CD4-positive, alpha-beta T cell treated with Interleukin-6 at 100 ng/mL for 8 hours (primary cell): ENCODE measurements at places on chromosomes 5 and 9.

DNA sequence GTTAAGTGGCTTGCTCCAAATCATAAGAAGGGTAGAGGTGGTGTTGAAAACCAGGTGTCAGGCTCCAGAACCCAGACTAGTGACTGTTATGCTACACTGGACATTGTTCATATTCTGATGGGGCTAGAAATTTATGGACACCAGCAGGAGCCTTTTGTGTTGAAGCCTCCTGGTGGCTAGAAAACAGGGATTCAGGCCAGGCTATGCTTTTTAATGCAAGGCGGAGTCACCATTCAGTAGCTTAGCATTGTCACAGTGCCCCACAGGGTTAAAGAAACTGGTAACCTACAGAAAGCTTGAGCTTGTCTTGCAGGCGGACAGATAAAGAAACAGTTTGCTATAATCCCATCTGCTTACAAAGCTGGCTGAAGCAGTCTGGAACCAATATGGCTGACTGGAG is 23.0 kb upstream of the GOLM1 start:
- DNase-seq = no peak

- no peak for DNase-seq
Measured at GRCh38 chr9:117643288-117643654, 60.9 kb upstream of the TLR4 start.

DNA sequence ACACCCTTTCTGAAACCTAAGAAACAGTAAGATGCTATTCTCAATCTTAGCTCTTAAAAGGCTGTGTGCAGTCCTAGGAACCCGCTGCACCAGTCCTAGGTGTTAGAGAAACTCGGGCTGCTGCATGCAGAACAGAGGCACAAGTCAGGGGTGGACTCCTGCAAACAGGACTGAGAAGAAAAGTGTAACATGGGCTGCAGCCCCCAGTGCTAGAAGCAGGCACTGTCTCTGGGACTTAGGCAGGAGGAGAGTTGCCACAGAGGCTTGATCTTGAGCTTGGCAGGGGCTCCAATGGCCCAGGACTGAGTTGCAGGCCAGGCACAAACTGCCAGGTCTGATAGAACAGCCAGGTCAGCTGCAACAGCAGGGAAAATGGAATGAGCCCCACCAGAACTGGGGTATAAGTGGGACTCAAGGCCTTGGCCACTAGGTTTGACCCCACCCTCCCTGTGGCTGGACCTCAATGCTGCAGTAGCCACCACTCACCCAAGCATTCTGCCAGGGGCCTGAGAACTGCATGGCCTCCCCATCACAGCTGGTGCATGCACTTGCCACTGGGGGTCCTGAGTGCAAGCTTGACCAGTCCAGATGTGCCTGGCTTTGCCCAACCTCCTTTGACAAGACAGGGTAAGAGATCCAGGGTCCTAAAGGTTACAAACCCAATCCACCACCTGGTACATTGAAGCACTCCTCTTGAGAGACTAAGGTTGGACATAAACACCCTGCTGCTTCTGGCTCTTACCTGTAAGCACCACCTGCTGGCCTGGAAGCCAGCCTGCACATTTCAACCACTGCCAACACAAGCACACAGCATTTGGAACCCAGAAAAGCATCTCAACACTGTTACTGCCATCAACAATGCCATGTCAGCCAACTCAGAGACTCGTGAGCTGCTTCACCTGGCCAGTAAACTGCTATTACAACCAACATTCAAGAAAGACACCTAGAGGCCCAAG is 103.3 kb downstream of the FBXL17 start:
- DNase-seq = no peak

GRCh38 chr9:92647671-92648473 is 22.1 kb downstream of the IPPK start:
- DNase-seq = no peak

DNA sequence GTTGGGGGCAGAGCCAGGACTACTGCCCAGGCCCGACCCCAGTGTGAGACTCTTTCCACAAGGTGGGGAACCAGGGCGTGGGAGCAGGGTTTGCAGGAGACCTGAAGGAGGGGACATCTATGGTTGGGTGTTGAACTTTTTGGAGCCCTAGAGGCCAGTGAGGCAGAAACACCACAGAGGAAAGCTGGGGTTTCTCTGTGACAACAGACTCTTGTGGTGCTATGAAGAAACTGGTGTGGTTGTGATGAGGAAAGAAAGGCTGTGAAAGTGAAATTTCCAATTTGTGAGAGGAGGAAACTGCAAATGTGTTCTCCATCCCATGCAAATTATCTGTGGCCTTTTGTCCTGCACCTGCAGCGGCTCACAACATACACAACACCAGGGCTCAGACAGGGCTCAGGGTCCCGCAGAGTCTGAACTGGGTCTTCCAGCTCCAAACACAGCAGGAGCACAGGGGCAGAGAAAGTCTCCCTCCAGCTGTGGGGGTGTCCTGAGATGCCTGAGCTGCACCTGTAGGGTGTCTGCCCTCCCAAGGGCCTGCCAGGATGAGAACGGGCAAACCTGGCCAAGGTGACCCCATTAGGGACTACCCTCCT is 51.4 kb upstream of the GRHPR start:
- no peak for DNase-seq

GRCh38 chr5:132063090-132063911 is 2.8 kb downstream of the IL3 start:
- DNase-seq = peak; percentile 74

- DNase-seq = no peak
Measured at GRCh38 chr5:130231786-130232185, 327.5 kb downstream of the CHSY3 start.

DNA sequence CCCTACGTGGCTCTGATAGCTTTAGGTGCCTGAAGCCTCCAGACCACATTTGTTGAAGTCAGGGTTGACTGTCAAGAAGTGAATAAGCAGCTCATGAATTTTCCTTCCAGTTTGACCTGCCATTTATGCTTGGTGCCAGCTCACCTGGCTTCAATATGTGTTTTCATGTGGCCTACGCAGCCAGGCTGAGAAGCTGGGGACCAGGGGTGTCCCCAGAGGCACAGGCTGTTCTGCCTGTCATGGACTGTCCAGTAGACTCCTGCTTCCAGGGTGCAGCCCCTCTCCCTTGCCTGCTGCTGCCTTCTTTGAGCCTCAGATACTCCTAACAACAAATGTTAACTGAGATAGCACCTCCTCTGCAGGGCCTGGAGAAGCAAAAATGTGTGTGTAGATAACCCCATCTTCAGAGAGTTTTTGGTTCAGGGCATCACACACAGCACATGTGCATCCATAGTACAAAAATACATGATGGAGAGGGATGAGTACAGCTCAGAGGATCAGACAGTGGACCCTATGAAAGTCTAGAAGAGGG is 5.8 kb downstream of the TNFAIP8 start:
- DNase-seq = no peak

DNA sequence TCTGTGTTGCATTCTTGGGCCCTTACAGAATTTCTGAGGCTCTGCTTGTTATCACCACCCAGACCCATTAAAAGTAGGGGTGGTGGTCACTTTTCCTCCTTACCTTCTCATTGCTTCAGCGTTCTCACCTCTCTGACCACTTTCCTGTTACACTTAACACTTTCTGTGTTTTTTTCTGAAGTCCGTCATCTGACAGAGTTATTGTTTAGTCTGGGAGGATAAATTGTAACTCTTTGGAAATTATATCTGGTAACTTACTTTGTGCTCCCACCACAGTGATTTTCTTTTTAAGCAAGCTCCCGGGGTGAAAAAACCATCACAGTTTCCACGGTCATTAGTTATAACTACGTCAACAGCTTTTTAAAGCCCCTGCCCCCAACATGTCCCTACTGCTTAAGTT is 211.2 kb upstream of the OTULINL start:
- no peak for DNase-seq

GRCh38 chr5:3590967-3591900 is 4.4 kb upstream of the IRX1 start:
- no peak for DNase-seq

GRCh38 chr5:177098470-177099141 is 11.9 kb downstream of the FGFR4 start:
- DNase-seq = no peak

GRCh38 chr9:130949188-130950038 is 10.4 kb upstream of the FIBCD1 start:
- no peak for DNase-seq

DNA sequence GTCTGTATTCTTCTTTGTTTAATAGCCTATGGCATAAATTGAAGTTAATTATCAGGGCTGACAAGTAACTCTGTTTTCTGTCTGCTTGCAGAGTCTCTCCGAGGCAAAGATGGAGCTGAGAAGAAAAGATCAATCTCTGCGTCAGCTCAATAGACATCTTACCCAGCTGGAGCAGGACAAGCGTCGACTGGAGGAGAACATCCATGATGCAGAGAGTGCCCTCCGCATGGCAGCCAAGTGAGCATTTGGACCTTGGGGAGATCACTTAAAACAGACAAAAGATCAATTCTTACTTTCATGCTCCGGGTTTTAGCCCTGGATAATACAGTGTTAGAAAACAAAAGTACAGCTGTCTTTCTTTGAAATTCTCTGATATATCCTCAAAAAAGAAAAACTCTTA is 293.8 kb downstream of the CCDC171 start:
- DNase-seq = no peak

GRCh38 chr9:104494808-104495207 is 9.3 kb upstream of the OR13F1 start:
- no peak for DNase-seq

DNA sequence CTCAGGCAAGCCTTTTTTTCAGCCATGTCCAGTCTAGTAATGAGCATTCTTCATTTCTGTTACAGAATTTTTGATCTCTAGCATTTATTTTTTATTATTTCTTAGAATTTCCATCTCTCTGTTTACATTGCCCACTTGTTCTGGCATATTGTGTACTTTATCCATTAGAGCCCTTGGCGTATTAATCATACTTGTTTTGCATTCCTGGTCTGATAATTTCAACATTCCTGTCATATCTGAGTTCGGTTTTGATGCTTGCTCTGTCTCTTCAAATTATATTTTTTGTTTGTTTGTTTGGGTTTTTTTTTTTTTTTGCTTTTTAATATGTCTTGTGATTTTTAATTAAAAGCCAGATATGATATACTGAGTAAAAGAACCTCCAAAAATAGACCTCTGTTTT is 23.0 kb upstream of the JAK2 start:
- no peak for DNase-seq

- DNase-seq = no peak
Measured at GRCh38 chr5:151592855-151593408, 1.8 kb upstream of the FAT2 start.

DNA sequence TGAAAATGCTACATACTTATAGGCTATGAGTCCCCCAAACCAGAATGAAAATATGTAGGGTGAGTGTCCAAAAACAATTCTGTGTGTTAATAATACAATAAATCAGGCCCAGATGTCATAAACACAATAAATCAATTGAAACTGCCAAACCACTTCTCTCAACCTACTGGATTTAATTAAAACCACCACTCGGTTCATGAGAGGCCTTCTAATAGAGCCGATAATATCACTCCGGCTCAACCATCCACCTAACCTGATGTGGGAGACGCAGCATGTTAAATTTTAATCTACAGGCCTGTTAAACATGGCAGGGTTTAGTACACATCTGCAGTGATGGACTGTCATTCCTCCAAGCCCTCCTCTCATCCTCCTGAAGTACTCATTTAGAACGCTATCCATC is 734.5 kb upstream of the ZNF608 start:
- no peak for DNase-seq

DNA sequence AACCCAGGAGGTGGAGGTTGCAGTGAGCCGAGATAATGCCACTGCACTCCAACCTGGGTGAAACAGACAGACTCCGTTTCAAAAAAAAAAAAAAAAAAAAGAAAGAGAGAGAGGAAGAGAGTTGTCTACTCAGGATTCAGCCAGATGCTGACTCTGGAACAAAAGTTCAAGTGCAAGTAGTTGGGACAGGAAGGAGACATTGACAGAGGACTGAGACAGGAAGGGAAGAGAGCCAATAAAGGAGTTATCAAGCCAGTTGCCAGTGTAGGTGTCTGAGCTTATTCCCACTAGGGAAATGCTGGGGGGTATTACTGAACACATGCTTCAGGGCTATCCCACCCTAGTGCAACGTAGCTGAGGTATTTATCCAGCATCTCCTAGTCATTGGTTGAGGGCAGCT is 147.7 kb upstream of the SLC1A3 start:
- no peak for DNase-seq
